Natural killer cell treated with Interleukin-12 subunit alpha and Interleukin-12 subunit beta and Interleukin-15 and Interleukin-18, amount 100 ng/mL, for 72 hours (primary cell): ENCODE measurements at places on chromosomes 7 and 10. TPM values are rescaled to one million over a fixed set of nuclear protein-coding genes. Genes with fewer than 3 reads are reported as not detected.

Gene ELAPOR2
- 0.56 TPM for total RNA-seq

- DNase-seq = no peak
Observed at GRCh38 chr10:107579970-107580369, 415.5 kb upstream of the SORCS1 start.

DNA sequence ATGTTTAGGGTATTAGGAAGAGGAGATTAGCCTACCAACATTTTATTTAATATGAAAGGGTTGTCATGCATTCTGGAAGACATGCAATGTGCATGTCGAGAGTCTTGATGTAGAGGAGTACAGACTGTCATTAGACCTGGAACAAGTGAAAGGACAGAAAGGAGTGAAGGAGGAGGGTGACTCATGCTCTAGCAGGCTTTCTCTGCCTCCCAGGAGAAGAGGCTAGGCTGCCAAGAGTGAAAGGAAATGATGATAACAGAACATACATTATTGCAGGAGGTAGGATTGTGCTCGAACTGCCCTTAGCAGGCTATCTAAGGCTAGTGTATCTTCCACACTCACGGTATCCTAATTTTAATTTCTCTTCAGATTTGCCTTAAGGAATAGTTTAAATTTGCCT is 228.8 kb downstream of the EXOC4 start:
- DNase-seq = no peak

Gene ZNF736
- total RNA-seq = 17.7 TPM

DNA sequence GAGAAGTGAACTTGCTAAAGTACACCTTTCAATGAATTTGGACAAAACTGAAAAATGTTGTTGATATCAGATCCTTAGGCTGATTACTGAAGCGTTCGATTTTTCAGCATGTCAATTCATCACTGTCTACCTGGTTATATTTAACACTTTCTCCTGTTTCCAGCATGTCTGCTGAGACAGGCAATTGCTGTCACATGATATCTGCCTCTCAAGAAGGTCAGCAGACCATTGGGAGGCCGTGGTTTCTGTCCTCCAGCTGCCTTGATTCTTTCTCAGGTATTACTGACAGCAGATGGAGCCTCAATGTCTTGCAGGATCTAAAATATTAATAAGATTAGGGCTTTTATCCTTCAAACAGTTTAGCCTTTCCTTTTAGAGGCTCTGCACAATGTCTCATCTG is 127.5 kb downstream of the SNX10 start:
- no peak for DNase-seq

- no peak for DNase-seq
Observed at GRCh38 chr10:113175176-113175575, 225.1 kb downstream of the TCF7L2 start.
